ENCODE measurements at places on chromosomes 3 and 15. TPM values are rescaled to one million over a fixed set of nuclear protein-coding genes. Genes with fewer than 3 reads are reported as not detected.
A peak's percentile ranks its signal among the peaks of the same experiment; 100 is the strongest.

GRCh38 chr3:138366006-138366759 is 17.8 kb downstream of the MRAS start:
- no peak overlapping the region for H3K4me3 ChIP-seq
- H3K27ac ChIP-seq, result no peak overlapping the region
- H3K4me1 ChIP-seq, result peaks cover 33% of the 10 kb centered on the region
- H3K27me3 ChIP-seq, result no peaks in the 10 kb centered on the region

GRCh38 chr3:118098827-118099226 is 935.8 kb downstream of the IGSF11 start:
- no peak overlapping the region for H3K27ac ChIP-seq
- H3K4me3 ChIP-seq, result no peak overlapping the region
- H3K36me3 ChIP-seq, result no peaks in the 10 kb centered on the region
- no peak for DNase-seq
- no peaks in the 10 kb centered on the region for H3K27me3 ChIP-seq

- DNase-seq, result no peak
- no peak overlapping the region for H3K4me3 ChIP-seq
- H3K27me3 ChIP-seq, result no peaks in the 10 kb centered on the region
- no peaks in the 10 kb centered on the region for H3K4me1 ChIP-seq
Observed at GRCh38 chr3:362681-363338, 166.2 kb downstream of the CHL1 start.

The CLSTN2 gene
- total RNA-seq, result 4.3 TPM

- no peak overlapping the region for H3K27ac ChIP-seq
- H3K4me3 ChIP-seq, result no peak overlapping the region
- no peak for DNase-seq
Observed at GRCh38 chr15:90483637-90484036, 46.1 kb upstream of the CRTC3 start.

GRCh38 chr15:65101411-65101890 is 13.5 kb downstream of the UBAP1L start:
- H3K4me3 ChIP-seq, result no peak overlapping the region
- no peaks in the 10 kb centered on the region for H3K27me3 ChIP-seq
- H3K27ac ChIP-seq, result no peak overlapping the region
- peaks cover 67% of the 10 kb centered on the region for H3K36me3 ChIP-seq
- no peaks in the 10 kb centered on the region for H3K4me1 ChIP-seq
- peak; percentile 71 for DNase-seq

The MST1R gene
- total RNA-seq, result 37.7 TPM

DNA sequence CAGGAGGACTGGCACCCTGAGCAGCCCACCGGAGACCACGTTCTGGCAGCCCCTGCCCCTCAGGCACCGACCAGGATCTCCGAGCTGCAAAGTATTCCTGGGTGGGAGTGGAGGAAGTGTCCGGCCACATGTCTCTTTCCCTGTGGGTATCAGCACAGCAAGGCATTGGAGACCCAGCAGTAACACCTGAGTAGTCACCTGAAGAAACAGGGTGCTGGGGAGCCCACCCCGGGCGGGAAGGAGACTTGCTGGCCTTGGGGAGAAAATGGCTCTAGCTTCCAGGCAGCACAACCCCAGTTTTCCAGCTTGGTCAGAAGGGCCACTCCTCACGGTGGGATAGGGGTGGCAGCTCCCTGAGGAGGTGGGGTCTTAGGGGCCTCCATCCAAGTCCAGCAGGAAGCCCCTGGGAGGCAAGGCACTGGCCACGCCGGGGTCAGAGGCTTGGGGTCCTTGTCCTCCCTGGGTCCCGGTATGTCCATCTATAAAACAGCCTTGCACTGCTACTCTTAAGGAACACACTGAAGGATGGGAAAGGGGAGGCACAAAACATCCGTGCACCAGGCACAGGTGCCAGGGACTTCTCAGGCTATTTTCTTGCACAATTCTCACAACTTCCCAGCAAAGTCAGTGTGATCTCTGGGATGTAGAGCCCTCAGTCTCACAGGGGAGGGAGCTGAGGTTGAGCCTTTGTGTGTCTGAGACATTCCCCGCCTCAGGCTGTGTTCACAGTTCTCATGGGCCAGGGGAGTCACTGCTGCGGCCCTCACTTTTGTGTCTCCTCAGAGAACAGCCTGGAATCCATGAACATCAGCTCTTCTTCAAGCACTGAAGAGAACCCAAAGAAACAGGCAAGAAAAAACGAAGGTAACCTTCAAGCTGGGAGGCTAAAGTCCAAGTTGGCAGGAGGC is 11.9 kb downstream of the CFAP100 start:
- H3K4me3 ChIP-seq, result no peak overlapping the region
- no peaks in the 10 kb centered on the region for H3K4me1 ChIP-seq
- peaks cover 39% of the 10 kb centered on the region for H3K27me3 ChIP-seq
- DNase-seq, result no peak
- H3K27ac ChIP-seq, result no peak overlapping the region
- H3K36me3 ChIP-seq, result no peaks in the 10 kb centered on the region

DNA sequence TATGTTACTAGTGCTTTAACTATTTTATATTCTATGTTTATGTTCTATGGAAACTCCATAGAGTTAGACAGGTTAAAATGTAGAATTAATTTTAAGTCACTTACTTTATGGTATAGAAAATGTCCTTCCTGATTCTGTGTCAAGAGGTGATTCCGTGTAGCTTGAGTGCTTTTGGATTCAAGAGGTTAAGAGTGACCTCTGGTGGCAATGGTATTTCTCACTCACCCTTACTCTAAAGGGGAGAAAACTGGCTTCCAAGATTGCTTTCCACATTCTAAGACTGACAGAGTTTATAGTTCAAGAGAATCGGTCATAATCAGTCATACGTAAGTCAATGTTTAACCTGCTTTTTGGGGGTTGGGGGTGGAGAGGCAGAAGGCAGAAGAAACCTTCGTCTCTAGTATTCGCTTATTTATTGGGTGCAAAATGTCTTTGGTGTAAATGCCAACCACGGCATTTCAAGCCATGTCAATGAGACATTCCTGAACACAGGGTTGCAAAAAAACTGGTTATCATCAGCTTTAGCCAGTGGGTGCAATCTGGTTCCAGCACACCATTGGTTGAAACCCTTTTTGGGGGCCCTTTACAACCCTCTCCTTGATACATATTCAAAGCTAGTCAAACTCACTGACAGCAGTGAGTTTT is 92.0 kb upstream of the VGLL3 start:
- no peak overlapping the region for H3K4me3 ChIP-seq
- H3K36me3 ChIP-seq, result no peaks in the 10 kb centered on the region
- H3K27ac ChIP-seq, result no peak overlapping the region
- DNase-seq, result no peak
- no peaks in the 10 kb centered on the region for H3K4me1 ChIP-seq
- no peaks in the 10 kb centered on the region for H3K27me3 ChIP-seq

The ACTRT3 gene
- 0.39 TPM for total RNA-seq

- peaks cover 24% of the 10 kb centered on the region for H3K4me1 ChIP-seq
- peak overlapping the region; percentile 87 for H3K4me3 ChIP-seq
- no peak for DNase-seq
Observed at GRCh38 chr3:123067689-123068600, 1.1 kb downstream of the PDIA5 start.

The GNAT1 gene
- total RNA-seq, result 0.64 TPM

The RTP1 gene
- total RNA-seq, result not detected

- H3K27ac ChIP-seq, result no peak overlapping the region
- no peaks in the 10 kb centered on the region for H3K27me3 ChIP-seq
- H3K4me3 ChIP-seq, result no peak overlapping the region
- no peaks in the 10 kb centered on the region for H3K4me1 ChIP-seq
- no peak for DNase-seq
- peaks cover 35% of the 10 kb centered on the region for H3K36me3 ChIP-seq
Observed at GRCh38 chr3:47664519-47664918, 85.9 kb upstream of the CSPG5 start.

The CHRNA5 gene
- total RNA-seq, result 0.72 TPM

- no peaks in the 10 kb centered on the region for H3K27me3 ChIP-seq
- no peak overlapping the region for H3K4me3 ChIP-seq
- no peak for DNase-seq
Observed at GRCh38 chr3:175020101-175020500, 161.0 kb downstream of the NAALADL2 start.

- no peaks in the 10 kb centered on the region for H3K36me3 ChIP-seq
- H3K4me3 ChIP-seq, result no peak overlapping the region
- H3K27me3 ChIP-seq, result no peaks in the 10 kb centered on the region
- peaks cover 34% of the 10 kb centered on the region for H3K4me1 ChIP-seq
- no peak for DNase-seq
Observed at GRCh38 chr15:84824260-84825007, 7.3 kb downstream of the ALPK3 start.

DNA sequence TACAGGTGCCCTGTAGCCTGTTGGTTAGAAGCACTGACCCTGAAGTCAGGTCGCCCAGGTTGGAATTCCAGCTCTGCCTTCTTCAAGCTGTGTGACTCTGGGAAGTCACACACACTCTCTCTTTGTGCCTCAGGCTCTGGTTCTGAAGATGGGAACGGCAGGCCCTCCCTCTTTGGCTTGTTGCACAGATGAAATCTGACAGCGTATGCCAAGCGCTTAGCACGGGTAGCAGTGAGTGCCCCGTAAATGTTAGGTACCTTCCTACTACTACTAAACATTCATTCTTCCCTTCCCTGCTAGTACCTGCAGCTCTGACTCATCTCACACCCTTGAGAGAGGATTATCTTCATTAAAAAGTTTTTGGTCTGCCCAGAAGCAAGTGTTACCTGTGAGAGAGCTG is 139.0 kb downstream of the PGPEP1L start:
- H3K27me3 ChIP-seq, result no peaks in the 10 kb centered on the region
- no peak overlapping the region for H3K4me3 ChIP-seq
- H3K27ac ChIP-seq, result no peak overlapping the region
- no peaks in the 10 kb centered on the region for H3K36me3 ChIP-seq
- DNase-seq, result no peak

GRCh38 chr3:4504340-4505261 is 11.5 kb downstream of the ITPR1 start:
- peaks cover 9% of the 10 kb centered on the region for H3K4me1 ChIP-seq
- H3K27ac ChIP-seq, result no peak overlapping the region
- H3K36me3 ChIP-seq, result no peaks in the 10 kb centered on the region
- DNase-seq, result no peak
- H3K4me3 ChIP-seq, result peak overlapping the region; percentile 24

The HHATL gene
- total RNA-seq, result 2.3 TPM

DNA sequence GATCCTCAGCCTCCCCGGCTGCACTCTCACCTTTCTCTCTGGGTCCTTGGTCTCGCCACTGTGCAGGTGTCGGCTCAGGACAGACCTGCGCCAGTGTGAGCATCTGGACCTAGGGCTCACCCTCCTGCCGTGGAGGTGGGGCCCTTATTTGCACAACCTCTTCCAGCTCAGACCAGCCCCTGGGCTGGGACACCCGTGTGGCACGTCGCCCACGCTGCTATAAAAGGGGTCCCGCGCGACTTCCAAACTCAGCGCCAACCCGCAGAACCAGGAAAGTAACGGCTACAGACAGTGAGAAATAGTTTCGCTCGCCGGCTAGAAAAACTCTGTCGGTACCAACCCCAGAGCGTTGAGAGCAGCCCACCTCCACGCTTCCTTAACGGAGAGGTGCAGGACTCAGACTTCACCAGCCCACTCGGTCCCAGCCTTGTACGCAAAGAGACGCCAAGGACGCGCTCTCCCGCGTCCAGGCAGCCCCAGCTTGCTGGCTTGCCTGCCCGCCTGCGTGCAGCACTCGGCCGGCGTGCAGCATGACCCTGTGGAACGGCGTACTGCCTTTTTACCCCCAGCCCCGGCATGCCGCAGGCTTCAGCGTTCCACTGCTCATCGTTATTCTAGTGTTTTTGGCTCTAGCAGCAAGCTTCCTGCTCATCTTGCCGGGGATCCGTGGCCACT is at the start of the genes DUOX2 and DUOXA2:
Gene DUOX2 (minus strand): TSS at position 97 of the 675 bp plus-strand sequence. CDS start 761 bp downstream, outside the sequence.
Gene DUOXA2 (plus strand): TSS at position 251 of the 675 bp plus-strand sequence. CDS start 280 bp downstream, at position 531.
- H3K36me3 ChIP-seq, result no peaks in the 10 kb centered on the region

The TM4SF1 gene
- 85.4 TPM for total RNA-seq

The ECE2 gene
- total RNA-seq, result not detected

DNA sequence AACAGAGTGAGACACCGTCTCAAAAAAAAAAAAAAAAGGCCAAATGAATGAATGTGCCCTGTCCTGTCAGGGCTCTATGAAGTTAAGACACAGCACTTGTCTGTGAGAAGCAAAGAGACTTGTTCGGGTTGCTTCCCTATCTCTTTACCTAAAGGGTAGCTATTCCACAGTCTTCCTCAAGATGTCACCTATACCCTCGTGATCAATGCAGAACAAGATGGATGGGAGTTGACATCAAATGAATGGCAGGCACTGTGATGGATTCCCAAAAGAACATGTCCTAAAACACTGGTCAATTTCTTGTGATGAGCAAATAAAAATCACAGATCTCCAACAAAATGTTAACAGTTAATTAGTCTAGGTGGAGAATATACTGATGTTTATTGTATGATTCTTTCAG is 9.5 kb downstream of the TADA3 start:
- H3K4me1 ChIP-seq, result peaks cover 7% of the 10 kb centered on the region
- H3K27me3 ChIP-seq, result no peaks in the 10 kb centered on the region
- H3K4me3 ChIP-seq, result no peak overlapping the region
- H3K27ac ChIP-seq, result no peak overlapping the region
- H3K36me3 ChIP-seq, result peaks cover 66% of the 10 kb centered on the region

The ZBED2 gene
- 4.5 TPM for total RNA-seq

The PDIA5 gene
- total RNA-seq, result 7.1 TPM

The BBX gene
- total RNA-seq, result 33.2 TPM

GRCh38 chr3:50422153-50422552 is 62.8 kb upstream of the TMEM115 start:
- H3K27me3 ChIP-seq, result no peaks in the 10 kb centered on the region
- peaks cover 5% of the 10 kb centered on the region for H3K4me1 ChIP-seq
- DNase-seq, result no peak

DNA sequence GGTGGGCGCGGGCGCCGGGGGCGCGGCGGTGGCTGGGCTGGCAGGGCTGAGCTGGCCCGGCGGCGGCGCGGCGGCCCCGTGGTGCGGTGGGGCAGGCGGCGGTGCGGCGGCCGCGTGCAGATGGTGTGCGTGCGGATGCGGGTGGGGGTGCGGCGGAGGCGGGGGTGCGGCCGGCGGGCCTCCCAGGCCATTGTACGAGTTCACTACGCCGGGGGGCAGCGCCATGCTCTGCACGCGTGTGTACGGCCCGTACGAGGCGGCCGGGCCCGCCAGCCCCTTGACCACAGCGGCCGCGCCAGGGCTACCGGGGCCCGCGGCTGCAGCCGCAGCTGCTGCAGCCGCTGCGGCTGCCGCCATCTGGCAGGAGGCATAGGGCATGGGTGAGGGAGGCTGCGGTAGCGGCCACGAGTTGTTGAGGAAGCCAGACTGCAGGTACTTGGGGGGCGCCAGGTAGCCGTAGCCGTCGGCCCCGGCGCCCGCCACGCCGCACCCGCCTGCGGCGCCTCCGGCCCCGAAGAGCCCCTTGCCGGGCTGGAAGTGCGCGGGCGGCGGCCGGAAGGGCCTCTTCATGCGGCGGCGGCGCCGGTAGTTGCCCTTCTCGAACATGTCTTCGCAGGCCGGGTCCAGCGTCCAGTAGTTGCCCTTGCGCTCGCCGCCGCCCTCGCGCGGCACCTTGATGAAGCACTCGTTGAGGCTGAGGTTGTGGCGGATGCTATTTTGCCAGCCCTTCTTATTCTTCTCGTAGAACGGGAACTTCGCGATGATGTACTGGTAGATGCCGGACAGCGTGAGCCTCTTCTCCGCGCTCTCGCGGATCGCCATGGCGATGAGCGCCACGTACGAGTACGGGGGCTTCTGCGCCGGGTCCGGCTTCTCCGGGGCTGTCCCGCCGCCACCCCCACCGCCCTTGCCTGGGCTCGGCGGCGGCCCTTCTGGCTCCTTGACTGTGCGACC is 951 bp downstream of the FOXL2 start:
- no peaks in the 10 kb centered on the region for H3K36me3 ChIP-seq
- H3K4me3 ChIP-seq, result peak overlapping the region; percentile 53
- H3K27me3 ChIP-seq, result peaks cover 100% of the 10 kb centered on the region
- peaks cover 44% of the 10 kb centered on the region for H3K4me1 ChIP-seq

Data from suprapubic skin (tissue), 4 donors.